IPS DF 19.7 (cell line): ENCODE measurements at places on chromosomes 3 and 15.

DNA sequence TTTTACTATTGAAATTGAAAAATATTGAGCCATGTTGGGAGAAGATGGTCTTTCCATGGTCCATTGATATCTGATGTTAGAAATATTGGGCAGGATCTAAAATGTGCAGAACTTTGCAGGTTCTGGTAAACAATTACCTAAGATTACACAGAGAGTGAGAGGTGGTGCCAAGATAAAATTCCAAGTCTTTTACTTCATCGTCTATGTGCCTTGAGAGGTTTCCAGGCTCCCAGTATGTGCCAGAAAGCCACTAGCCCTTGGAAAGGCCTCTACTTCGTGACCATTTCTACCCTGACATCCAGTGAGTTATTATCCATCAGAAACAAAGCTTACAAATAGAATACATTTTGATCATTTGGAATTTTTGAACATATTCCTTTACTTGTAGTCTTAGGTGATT, 27.6 kb downstream of the CD200 start:
- no peak for DNase-seq

GRCh38 chr15:42182961-42183360, 25.1 kb downstream of the VPS39 start:
- no peak for DNase-seq

DNA sequence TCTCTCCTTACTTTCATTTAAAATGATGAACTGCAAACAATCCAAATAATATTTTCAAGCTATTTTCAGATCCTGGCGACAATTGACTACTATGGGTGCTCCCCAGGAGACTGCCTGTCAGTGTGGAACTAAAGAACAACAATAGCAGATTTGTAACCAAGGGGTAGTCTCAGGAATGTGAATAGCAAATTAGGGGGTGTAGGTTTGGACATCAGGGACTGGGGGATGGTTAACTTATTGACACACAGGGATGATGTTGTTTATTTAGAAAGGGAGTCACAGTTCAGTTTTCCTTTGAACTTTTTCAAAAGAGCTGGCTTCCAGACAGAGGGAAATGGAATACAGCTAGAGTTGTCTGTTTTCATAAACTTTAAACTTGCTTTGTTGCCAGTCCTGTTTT, 229.8 kb downstream of the LRTM1 start:
- no peak for DNase-seq

GRCh38 chr3:39148435-39149058, 4.8 kb downstream of the CSRNP1 start:
- DNase-seq: no peak

GRCh38 chr3:152307829-152308474, 39.2 kb downstream of the MBNL1 start:
- no peak for DNase-seq

GRCh38 chr3:133053532-133053931, 15.3 kb downstream of the TMEM108 start:
- DNase-seq: no peak

- peak; percentile 42 for DNase-seq
These were observed 46.5 kb downstream of the PTPN9 start for GRCh38 chr15:75532413-75533250.

GRCh38 chr3:39184081-39184967, 8.1 kb downstream of the XIRP1 start:
- DNase-seq: no peak

GRCh38 chr3:191460360-191460759, 603 bp upstream of the PYDC2 start:
- DNase-seq: no peak

GRCh38 chr15:56028430-56028829, 35.0 kb upstream of the NEDD4 start:
- no peak for DNase-seq

GRCh38 chr3:112900113-112900512, 53.4 kb upstream of the CD200R1L start:
- DNase-seq: no peak

- DNase-seq: no peak
These were observed 7.5 kb upstream of the PGPEP1L start for GRCh38 chr15:99014803-99015697.

- no peak for DNase-seq
These were observed 52.4 kb upstream of the RGMA start for GRCh38 chr15:93141371-93141794.

DNA sequence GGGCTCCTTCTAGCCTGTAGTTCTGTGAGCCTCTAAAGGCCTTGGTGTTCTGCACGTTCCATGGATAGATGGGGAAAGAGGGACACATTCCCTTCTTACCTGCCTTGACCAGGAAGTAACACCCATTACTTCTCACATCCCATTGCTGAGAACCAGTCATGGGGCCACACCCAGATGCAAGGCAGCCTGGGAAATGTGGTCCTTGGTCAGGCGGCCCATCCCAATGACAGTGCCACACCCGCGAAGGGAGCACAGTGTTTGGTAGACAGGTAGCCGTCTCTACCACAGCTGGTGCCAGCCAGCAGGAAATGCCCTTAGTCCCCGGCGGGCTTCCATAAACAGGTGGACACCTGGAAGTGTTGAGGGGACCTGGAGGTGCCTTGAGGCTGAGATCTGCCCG, 23.2 kb upstream of the LCTL start:
- no peak for DNase-seq

- DNase-seq: no peak
These were observed 23.7 kb downstream of the CRYGS start for GRCh38 chr3:186520431-186520830.
